ENCODE measurements at places on chromosomes 11 and 22.
A peak's percentile ranks its signal among the peaks of the same experiment; 100 is the strongest.

DNA sequence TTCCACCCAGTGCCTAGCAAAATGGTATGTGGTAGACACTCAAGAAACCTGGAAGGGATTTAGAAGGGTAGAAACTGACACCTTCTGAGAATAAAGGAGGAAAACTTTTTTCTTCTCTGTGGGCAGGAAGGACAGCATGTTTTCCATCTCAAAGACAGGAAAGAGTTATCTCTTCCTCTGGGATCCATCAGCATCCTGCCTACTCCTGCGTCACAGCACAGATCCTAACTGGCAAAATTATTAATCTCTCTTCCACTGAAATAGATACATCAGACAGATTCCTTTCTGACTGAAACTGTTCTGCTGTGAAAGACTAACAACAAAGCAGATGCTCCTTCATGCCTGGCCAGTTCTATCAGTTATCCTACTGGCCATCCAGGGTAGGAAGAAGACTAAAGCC is 147.2 kb downstream of the SPON1 start:
- DNase-seq: no peak

GRCh38 chr11:78325274-78325781 is 92.3 kb downstream of the GAB2 start:
- DNase-seq: no peak

DNA sequence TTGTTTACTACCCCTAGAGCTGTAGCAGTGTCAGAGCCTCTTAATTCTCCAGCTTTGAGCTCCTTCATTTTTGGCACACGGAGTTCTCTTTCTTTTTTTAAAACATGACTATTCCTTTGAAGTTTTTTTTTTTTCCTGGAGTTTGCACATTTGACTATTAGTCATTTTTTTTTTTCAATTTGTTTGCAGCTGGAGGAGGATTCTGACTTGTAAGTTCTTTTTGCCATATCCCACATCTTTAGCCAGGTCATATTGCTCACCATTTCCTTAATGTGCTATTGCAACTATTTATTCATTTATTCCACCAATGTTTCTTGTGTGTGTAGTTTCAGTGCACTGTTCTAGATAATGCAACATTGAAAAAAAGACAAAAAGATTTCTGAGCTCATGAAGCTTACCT is 166.3 kb upstream of the ARHGAP20 start:
- DNase-seq: no peak

GRCh38 chr22:39175353-39176142 is 23.1 kb upstream of the CBX7 start:
- no peak for DNase-seq

GRCh38 chr11:17533778-17534415 is 10.3 kb downstream of the USH1C start:
- no peak for DNase-seq

DNA sequence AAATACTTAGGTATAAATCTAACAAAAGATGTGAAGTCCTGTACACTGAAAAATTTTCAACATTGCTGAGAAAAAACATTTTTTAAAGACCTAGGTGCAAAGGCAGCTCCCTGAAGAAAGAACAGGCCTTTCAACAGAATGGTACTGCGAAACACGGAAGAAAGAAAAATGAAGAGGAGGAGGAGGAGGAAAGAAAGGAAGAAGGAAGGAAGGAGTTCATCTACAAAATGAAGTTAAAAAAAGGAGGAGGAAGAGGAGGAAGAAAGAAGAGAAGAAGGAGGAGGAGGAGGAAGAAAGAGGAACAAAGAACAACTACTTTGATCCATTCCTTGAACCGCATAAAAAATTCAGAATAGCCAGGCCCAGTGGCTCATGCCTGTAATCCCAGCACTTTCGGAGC is 29.5 kb downstream of the DGCR2 start:
- DNase-seq: no peak

DNA sequence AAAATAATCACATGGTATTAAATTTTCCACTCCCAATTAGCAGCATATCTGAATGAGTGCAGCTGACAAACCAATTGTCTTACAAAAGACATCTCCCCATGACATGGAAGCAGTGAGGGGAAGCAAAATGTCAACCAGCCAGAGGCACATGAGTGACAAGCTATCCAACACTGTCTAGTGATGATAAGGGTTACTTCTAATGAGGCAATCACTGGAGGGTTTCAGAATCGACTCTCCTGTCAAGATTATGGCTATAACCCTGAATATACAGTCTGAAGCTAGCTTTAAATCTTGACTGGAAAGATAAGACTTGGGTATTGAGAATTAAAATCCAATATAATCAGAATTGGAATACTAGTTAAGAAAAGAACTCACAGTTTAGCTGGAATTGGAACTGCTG is 50.3 kb downstream of the AMBRA1 start:
- DNase-seq: no peak

DNA sequence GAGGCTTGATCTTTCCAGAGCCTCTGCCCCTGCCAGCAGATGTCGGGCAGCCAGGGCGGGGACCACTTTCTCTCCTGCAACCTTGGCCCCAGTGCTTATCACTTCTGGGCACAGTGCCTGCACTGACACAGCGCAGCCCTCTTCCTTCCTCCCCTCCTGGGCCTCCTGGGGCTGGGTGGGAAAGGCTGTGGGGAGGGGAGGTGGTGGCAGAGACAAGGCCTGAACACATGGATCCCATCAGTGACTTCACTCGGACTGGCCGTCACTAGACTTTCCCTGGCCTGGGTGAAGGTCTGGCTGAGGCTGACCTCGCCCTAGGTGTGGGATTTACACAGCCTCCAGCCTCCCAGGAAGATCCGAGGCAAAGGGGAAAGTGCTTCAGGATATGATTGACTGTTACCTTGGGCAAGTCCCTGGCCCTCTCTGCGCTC is 68.1 kb downstream of the LRRC32 start:
- DNase-seq: no peak

- no peak for DNase-seq
Observed at GRCh38 chr11:78400116-78400515, 17.5 kb downstream of the GAB2 start.

DNA sequence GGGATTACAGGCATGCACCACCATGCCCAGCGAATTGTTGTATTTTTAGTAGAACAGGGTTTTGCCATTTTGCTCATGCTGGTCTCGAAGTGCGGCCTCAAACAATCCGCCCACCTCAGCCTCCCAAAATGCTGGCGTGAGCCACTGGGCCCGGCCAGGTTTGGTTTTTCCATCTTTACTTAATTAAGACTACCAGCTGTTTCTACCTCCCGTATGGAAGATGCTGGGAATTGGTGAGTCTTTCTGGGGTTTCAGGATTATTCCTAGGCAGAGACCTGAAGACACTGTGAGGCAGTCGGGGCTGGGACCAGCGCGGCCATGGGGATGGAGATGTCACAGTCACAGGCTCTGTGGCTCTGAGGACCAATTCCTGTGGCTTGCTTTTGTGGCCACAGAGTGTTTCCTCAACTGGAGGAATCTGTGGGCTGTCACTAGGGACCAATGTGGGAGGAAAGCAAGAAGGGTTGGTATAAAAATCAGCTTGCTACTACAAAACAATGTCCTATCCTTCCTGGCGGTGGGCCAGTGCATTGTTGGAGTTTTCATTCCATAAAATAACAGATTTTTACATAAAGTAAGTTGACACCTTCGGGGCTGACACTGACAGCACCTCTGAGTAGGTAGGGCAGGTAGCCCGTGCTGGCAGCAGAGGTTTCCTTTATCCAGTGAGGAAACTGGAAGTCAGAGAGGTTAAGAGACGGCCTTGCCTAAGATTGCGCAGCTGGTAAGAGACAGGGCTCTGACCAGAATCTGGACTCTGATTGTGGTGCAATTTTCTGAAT is 8.4 kb upstream of the FTH1 start:
- no peak for DNase-seq

- no peak for DNase-seq
Observed at GRCh38 chr11:126646701-126647557, 291.4 kb downstream of the ST3GAL4 start.

- DNase-seq: no peak
Observed at GRCh38 chr22:49380828-49381114, 446.9 kb downstream of the BRD1 start.

DNA sequence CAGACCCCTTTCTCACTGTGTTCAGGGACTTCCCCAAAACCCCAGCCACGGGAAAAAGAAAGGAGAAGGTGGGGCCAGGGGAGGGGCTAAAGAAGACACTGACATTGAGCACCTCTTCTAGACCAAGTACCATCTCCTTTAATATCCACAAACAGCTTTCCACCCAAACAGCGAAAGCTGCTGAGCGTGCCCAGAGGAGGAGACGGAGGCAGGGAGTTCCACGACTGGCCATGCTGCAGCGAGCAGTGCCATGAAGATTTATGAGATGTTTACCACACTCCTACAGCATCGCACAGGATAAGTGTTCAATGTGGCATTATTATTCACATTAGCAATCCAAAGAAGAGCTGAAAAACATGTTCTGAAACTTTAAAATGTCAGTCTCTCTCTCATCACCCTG is 127.4 kb downstream of the LARGE1 start:
- DNase-seq: no peak

GRCh38 chr11:134223121-134223520 is 646 bp downstream of the NCAPD3 start:
- no peak for DNase-seq

- DNase-seq: no peak
Observed at GRCh38 chr22:33538277-33538885, 381.9 kb downstream of the LARGE1 start.

GRCh38 chr11:67492801-67493547 is 10.1 kb downstream of the AIP start:
- DNase-seq: no peak

DNA sequence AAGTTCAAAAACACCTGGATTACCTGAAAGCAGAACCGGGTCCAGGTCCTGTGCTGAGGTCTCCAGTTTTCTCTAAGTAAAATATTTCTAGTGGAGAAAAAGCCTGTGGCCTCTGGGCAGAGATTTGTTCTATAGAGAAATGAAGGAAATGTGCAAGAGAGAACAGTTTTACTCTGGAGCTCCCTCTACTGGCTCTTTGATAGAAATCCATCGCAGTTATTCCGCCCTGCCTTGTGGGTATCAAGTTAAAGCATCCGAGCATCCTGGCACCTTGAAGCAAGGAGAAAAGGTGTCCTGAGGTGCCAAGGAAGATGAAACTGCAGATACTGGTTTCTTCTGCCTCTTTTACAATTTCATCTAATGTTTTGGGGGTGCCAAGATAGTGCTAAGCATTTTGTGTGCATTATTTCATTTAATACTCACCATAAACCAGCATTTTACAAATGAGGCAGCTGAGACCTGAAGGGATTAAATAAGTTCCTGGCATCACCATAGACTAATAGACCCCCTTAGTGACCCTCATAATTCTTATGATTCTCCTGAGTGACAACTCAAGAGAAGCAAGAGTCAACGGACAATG is 113.1 kb upstream of the HSD17B12 start:
- DNase-seq: no peak

DNA sequence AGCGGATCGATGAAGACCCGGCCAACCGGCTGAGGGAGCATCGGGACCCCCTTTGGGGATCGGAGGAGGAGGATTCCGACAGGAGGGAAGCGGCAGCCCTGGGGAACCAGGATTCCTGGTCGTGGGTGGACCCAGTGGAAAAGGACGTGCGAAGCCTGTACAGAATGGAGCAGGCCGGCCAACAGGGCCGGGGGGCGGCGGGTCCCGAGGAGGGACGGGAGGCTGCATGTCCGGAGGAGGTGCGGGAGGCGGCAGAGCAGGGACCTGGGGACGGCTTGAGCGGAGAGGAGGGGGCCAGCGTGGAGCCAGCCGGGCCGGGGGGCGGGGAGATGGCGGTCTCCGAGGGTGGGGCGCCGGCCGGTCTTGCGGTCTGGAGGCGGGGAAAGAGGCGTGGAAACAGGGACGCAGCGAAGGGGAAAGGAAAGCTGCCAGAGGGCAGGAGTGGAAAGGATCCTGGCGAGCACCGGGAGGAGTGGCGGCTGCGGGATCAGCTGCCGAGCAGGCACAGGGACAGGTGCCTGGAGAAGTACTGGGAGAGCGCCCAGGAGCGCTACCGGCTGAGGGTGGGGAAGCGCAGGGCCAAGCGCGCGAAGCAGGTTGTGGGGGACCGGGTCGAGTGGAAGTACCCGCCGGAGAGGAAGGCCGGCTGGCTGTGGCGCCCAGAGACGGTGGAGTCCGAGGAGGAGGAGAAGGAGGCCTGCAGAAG is at the start of gene ANO5:
TSS of gene ANO5 (plus strand) at position 444 of the 706 bp plus-strand sequence. CDS start 408 bp downstream, outside the sequence.
- DNase-seq: peak; percentile 60

- DNase-seq: no peak
Observed at GRCh38 chr11:27431808-27432207, 40.8 kb downstream of the LGR4 start.

DNA sequence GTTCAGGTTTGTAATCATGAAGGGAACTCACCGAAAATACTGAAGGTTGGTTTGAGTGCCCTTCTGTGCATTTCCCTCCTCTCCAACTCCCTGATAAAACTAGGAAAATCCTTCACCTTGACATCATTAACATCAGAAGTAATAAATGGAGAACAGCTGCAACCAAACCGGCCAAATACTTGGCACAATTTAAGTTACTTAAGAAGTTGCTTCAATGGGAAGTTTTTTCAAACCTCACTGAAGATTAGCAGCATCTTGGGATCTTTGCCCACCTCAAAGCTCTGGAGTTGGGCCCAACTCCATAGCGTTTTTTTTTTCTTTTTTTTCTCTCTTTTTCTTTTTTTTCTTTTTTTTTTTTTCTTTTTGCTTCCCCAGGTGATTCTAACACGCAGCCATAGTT is 784.8 kb downstream of the KCNA4 start:
- no peak for DNase-seq

DNA sequence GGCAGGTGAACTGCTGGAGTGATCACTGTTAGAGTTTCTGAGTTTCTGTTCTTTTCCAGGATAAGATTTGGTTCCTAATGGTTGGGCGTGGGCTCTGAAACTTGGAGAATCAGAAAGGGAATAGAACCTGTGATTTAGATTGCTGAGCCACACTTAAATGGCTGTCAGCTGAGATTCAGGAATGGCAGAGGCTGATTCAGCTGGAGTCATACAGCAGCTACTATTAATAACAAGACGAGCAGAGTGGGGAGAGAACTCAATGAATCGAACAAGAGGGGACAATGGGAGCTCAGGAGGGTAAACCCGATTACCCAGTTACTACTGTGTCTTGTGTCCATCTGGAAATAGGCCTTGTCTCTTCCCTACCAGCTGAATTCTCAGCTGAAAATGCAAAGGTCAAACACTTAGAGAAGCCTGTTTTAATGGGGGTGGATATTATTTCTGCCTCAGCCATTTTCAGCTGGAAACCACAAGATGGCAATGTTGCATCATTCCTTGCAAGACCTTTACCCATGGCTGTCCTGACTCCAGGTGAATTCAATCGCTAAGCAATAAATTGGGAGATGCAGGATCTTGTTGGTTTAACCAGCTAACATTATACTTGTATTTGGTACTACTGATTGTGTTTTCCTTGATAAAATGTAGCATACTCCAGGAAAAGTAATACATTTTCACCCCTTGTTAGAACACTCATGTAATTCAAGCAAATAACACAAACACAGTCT is 104.5 kb upstream of the RAG2 start:
- no peak for DNase-seq

GRCh38 chr22:16717699-16718558 is 107.3 kb downstream of the XKR3 start:
- DNase-seq: no peak
